COR-L47 (cell line): ENCODE measurements at places on chromosomes 7 and 10.
A peak's percentile ranks its signal among the peaks of the same experiment; 100 is the strongest.

GRCh38 chr7:112162142-112162766, 43.9 kb downstream of the DOCK4 start:
- DNase-seq = peak; percentile 77

GRCh38 chr7:99782012-99782953, 1.7 kb downstream of the CYP3A4 start:
- DNase-seq = no peak

DNA sequence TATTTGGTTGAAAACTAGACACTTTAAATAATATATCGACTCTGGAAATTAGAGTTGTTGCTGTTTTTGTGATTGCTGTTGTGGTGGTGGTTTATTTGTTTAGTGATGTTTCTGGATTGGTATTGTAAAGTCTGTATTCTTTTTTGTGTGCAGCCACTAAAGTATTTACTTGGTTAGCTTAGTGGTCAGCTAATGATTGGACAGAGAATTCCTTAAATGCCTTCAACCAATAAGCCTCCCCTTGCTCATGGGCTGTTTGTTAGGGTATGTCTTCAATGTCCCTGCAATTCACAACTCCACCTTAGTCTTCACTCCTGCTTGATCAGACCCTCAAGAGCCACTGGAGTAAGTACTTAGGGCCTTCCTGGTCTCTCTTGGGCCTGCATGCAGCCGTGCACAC, 71.0 kb downstream of the PAXIP1 start:
- no peak for DNase-seq

DNA sequence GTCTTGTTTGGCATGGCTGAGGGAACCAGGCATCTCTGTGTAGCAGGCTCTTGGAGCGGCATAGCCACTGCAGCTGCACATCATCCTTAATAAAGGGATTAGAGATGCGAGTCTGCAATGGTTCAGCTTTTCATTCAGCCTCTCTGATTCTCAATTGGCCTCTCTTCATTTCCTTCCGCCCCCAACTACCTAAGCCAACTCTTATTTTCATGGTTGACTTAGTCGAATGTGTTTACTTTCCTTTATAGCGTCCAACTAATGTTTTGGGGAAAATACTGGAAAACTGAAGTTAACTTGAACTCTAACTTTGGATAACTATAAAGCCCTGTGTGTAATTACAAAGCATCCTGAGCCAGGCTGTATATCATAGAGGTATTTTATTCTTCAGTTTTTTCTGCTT, 202.2 kb upstream of the KIAA1217 start:
- no peak for DNase-seq

- DNase-seq = no peak
These were observed 47.7 kb upstream of the ZNF479 start for GRCh38 chr7:57179776-57180415.

DNA sequence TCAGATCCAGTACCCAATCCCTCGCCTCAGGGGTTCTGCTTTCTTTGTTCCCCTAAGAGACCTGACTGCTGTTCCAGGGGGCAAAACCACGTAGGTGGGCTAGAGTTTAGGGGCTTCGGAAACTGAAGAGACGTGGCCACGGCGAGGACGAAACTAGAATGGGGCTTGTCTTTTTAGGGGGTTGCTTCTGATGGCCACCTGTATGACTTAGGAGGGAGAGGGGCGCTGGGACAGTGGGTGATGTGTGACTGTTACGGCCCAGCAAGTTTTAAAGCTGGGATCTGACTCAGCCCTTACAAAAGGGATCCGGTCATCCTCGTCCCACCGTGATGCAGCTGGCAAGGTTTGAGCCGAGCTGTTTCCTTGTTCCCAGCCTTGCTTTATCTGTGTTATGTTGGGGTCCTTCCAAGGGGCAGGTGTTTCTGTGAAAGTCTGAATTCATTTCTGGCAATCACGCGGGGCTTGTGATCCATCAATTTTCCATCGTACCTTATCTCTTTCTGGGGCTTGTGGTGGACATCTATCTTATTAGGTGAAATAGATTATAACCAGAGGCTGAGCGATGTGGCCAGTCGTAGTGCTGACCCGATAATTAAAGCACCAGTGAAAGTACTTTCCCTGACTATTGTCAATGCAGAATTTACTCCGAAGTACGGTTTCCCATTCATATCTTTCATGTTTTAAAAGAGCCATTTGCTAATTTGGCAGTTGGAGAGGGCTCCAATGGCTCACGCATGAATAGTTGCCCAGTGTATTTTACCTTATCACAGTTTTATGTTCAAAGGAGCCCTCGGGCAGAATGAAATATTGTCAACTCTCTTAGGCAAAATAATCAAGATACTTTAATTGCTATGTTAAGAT, 830 bp downstream of the MET start:
- DNase-seq = no peak

DNA sequence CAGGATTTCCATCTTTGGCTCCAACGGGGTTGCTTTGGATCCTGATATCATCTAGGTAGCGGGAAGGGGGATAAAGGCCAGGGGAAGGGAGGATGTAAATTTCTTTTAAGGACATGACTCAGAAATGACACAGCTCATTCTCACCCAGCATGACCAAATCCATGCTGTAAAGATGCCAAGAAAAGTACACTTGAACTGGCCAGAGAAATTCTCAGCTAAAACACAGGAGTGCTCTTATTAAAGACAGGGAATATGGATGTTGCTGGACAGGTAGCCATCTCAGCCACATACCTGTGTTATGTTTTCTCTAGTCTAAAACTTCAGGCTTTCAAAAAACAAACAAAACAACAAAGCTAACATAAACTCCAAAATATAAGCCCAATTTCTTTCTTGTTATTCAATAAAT, 68.3 kb downstream of the NAMPT start:
- no peak for DNase-seq

- no peak for DNase-seq
These were observed 18.0 kb upstream of the LIPA start for GRCh38 chr10:89269433-89270152.

- no peak for DNase-seq
These were observed 28.6 kb downstream of the ST7 start for GRCh38 chr7:116981939-116982338.
